ENCODE measurements at places on chromosomes 4 and X.
A peak's percentile ranks its signal among the peaks of the same experiment; 100 is the strongest.

DNA sequence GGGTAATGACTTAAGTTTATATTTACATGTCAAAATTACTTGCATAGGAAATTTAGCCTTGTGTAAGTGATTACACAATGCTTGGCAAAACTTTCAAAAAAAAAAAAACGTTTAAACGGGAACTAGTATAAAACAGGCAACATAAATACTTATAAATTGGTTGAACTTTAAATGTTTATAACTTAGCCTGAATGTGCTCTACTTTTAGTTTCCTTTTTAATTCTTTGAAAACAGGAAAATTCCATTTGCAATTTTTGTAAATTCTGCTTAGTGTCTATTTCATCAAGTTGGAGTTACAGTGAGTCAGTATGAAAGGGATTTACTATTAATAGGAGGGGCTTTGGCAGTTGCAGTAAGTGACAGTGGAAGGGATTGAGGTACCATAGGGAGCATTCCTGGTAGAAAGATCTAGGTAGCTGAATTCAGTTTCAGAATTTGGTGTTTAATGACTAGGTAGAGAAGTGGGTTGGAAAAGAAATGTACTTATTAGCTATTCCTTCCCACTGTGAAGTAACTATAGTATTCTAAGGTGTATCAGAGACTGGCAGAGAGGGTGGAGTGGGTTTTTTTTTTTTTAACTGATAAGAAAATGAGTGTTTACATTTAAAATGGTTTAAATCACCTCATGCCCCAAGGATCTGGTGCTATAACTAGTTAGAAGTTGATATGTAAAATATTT lies 2.8 kb downstream of the STAG2 start:
- DNase-seq: no peak

- peak; percentile 74 for DNase-seq
Observed at GRCh38 chrX:46298821-46299220, 246.4 kb downstream of the ZNF674 start.

- peak; percentile 52 for DNase-seq
Observed at GRCh38 chrX:24204331-24204730, 54.8 kb downstream of the ZFX start.

DNA sequence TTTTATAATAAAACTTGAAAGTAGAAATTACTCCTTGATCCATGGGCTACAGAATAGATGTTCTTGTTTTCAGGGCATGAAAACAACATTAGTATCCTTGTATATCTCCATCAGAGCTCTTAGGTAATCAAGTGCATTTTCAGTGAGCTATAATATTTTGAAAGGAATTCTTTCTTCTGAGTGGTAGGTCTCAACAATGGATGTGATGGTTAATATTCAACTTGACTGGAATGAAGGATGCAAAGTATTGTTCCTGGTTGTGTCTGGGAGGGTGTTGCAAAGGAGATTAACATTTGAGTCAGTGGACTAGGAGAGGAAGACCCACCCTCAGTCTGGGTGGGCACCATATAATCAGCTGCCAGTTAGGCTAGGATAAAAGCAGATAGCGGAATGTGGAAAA lies 100.1 kb downstream of the LCORL start:
- no peak for DNase-seq

GRCh38 chr4:94290245-94290644 lies 52.4 kb downstream of the HPGDS start:
- no peak for DNase-seq

- DNase-seq: peak; percentile 41
Observed at GRCh38 chrX:37926700-37927099, 79.3 kb upstream of the DYNLT3 start.

DNA sequence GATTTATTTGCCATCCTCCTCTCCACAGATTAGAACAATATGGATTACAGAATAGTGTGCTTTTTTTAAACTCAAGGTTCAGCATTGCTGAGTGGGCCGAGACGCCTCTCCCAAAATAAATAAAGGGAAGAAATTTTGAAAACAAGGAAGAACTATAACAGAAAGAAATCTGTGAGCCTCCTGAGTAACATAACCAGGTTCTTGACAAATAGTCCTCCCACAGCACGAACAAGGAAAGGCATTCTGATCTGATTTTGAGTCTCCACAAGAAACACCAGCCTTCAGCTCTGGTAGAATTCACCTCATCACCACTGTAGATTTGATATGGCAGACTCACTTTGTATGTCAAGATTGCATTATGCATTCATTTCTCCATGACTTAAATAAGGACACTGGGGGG lies 173.6 kb downstream of the HHIP start:
- DNase-seq: no peak

DNA sequence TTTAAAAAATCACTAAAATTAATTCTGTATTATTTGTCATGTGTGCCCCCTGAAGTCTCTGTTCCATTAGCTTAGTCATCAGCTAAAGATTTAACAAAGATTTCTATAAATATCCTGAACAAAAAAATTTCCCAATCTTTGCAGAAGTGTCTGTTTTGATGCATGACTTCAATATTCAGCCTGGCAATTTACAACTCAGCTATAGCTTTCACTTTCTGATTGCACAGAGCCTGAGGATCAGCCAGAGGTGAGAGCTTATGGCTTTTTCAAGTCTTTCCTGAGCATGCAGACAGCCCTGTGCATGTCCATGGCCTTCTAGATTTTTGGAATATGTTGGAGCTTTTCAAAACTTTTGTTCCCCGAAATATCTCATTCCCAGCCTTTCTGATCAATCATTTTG lies 420.1 kb downstream of the ZNF674 start:
- DNase-seq: peak; percentile 18

All from LHCN-M2 (cell line).